ENCODE measurements at places on chromosomes 7 and 10.

DNA sequence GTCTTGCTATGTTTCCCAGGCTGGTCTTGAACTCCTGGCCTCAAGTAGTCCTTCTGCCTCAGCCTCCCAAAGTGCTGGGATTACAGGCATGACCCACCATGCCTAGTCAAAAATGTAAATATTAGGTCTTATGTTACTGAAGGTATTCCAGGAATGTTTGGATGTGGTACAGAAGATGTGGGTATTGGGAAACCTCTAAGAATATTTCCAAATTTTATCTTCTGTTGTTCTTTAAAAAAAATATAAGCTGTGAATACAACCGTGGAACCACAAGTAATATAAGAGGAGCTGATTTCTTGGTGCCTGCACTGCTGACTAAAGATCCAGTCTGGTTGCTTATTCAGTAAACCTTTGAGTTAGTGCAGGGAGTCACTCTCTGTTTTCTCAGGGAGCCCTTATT, 178.3 kb downstream of the AUTS2 start:
- peak; percentile 54 for DNase-seq

DNA sequence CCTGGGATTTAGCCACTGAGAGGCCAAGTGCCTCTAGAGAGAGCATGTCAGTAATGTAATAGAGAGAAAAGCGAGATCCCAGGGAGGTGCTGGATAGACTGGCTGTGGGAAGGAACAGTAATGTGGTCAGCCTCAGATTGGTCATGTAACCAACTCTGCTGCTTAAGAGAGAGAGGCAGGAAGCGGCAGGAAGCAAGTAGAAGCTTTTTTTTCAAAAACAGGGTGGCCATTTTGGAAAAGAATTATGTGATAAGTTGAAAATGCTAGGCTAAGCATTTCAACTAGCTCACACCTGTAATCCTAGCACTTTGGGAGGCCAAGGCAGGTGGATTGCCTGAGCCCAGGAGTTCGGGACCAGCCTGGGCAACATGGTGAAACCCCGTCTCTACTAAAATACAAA, 3.7 kb upstream of the PCOLCE start:
- no peak for DNase-seq

GRCh38 chr7:18499407-18500177, 4.0 kb downstream of the HDAC9 start:
- DNase-seq = no peak

DNA sequence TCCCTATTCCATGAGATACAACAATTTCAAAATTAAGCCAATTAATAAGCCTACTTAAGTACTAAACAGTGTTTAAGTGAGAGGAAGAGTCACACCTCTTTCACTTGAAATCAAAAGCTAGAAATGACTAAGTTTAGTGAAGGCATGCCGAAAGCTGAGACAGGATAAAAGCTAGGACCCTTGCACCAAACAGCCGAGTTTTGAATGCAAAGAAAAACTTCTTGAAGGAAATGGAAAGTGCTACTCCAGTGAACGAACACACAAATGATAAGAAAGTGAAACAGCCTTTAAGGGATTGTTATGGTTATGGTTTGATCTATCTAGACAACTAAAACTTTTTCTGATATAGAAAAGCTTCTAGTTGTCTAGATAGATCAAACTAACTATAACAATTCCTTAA, 135.4 kb upstream of the KMT2E start:
- no peak for DNase-seq

- no peak for DNase-seq
Measured at GRCh38 chr7:19097165-19098055, 20.0 kb downstream of the TWIST1 start.

DNA sequence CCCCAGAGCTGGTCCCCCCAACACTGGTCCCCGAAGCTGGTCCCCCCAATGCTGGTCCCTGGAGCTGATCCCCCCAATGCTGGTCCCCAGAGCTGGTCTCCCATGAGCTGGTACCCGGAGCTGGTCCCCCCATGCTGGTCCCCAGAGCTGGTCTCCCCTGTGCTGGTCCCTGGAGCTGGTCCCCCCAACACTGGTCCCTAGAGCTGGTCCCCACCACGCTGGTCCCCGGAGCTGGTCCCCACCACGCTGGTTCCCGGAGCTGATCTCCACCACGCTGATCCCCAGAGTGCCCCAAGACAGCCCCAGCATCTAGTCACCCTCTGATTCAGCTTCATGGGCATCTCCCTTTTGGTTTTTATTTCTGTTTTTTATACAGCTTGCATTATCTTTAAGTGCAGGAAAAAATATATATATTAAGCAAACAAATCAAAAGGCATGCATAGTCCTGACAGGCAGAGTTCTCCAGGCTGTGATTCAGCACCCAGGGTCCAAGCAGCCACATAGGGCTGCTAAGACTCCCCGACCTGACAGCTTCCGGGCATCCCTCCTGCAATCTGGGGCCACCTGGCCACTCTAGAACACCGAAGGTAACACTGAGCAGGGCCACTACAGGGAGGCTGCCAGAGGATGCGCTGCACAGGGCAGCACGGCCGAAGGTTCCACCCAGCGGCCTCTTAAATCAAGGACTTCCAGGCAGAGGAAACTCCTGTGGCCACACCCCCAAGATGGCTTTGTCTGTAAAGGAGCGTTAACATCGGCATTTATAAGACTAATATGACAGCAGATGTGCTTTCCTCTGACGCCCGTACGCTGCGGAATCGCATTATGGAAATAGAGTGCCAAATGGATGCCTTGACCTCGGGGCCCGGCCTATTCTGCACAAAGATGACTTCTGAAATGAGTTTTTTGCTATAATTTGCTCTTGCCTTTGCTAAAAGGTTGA, 215.0 kb downstream of the PTPRN2 start:
- no peak for DNase-seq

GRCh38 chr7:49229246-49229645, 304.9 kb downstream of the CDC14C start:
- no peak for DNase-seq

- DNase-seq = no peak
Measured at GRCh38 chr10:87915406-87915805, 52.0 kb downstream of the PTEN start.

- DNase-seq = no peak
Measured at GRCh38 chr7:1732072-1732471, 62.0 kb downstream of the ELFN1 start.

DNA sequence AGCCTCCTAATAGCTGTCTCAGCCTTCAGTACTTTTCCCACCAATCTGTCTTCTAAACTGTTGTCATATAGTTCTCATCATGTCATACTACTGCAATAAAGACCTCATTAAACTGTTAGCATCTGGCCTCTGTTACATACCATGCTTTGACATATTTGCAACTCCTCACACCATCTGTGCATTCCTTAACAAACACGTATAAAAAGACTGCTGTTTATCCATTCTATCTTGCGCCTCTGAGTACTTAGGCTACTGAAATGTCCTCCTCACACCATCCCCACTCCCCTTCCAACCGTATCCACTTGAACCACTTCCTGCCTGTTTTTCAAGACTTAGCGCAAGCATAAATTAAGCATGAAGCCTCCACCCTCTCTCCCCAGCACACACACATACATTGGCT, 41.6 kb downstream of the SLC16A9 start:
- DNase-seq = no peak

DNA sequence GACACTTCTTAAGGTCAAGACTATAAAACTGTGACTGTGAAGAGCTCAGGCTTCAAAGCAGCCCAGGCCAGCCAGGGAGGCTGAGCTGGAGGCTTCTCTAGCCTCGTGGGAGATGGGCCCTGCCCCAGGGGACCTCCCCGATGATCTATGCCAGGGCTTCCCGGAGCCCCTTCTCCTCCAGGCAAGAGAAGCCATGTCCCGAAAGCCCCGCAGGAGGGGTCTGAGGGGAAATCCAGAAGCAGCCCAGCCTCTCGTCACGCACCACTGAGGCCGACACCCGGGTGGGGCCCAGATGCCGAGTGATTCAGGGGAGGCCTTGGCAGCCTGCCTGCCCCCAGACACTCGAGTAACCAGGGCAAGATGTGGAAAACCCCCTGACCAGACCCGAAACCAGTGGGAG, 63.7 kb downstream of the PROSER2 start:
- DNase-seq = no peak

GRCh38 chr7:128122576-128123290, 91.5 kb upstream of the LRRC4 start:
- peak; percentile 27 for DNase-seq

DNA sequence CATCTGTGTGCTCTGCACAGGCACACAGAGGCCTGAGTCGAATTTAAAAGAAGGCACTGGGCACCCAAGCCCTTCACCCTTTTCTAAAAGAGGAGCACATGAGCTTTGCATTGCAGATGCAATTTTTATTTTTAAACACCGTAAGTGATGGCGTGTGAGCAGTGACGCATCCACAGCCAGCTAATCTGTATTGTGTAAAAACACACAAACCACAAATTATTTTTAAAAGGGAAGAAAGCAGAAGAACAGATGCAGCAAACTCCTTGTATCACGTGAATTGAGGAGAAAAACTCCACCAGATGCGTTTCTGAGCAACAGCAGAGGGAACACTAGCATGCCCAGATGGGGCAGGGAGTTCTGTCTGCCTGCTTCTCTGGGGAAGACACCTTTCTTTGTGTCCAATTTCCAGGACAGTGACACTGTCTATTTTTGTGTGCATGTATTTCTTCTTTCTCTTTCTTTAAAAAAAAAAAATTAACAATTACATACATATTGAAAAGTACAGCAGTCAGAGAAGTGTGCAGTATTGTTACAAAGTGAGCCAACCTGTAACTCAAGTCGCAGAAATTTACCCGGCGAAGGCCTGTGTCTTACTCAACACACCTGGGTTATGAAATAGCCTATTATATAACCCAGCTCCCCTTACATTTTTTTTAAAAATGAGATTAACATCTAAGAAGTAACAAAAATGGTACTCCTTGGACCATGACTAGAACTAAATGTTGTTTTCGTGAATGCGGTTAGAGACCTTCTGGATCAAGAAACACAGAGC, 39.2 kb downstream of the EEPD1 start:
- peak; percentile 25 for DNase-seq

- no peak for DNase-seq
Measured at GRCh38 chr7:106126170-106126938, 14.2 kb upstream of the SYPL1 start.

DNA sequence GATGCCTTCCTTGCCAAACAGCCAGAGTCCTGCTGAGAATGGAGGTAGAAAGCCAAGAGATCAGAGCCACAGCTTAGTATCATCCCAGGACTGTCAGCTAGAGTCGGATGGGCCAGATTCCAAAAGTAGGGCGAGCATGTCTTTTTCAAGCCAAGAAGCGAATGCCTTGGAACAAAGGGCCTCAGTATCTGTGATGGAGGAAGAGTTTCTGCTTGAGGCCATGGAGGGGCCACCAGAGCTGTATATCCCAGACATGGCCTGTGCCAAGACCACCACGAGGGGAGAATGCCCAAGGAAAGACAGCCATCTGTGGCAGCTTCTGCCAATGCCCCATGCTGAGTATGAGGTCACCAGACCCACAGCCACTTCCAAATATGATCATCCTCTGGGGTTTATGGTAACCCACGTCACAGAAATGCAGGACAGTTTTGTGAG, 44.3 kb upstream of the PPP1R17 start:
- no peak for DNase-seq

GRCh38 chr10:30915146-30915545, 116.5 kb downstream of the ZNF438 start:
- DNase-seq = no peak

DNA sequence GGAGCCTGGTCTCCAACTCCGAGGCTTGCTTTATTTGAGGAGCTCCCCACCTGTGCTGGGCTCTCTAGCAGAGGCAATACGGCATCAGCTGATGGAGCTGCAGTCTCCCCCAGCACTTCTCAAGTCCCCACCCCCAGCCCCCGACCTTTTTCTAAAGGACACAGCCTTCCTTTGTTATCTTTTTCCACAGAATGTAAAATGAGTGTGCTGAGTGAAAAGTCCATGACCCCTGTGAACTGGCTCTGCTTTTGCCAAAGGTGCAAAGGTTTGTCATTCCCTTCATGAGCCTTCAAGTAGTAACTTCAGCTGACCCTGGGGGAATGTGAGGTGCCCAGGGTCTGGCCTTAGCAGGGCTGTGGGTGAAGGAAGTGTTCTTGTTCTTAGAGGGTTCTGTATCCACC, 25.5 kb downstream of the LRRC4 start:
- DNase-seq = no peak

DNA sequence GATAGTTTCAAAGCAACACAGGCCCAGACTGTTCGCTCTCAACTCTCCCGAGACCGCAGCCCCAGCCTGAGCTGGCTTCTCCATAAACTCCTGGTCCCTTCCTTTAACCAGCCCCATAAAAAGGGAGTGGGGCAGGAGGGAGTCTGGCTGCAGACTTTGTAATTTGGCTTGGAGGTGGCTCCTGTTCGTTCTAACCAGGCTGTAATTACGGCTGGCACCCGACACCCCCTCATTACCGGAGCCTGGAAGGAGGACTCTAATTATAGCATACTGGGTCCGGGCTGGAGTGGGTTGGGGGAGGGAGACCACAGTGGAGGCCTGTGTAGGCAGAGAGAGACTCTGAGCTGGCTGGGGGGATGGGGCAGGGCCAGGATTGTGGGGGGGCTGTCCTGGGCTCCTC, 49.7 kb downstream of the UNC5B start:
- DNase-seq = no peak

- no peak for DNase-seq
Measured at GRCh38 chr7:3956949-3957348, 655.9 kb downstream of the SDK1 start.

DNA sequence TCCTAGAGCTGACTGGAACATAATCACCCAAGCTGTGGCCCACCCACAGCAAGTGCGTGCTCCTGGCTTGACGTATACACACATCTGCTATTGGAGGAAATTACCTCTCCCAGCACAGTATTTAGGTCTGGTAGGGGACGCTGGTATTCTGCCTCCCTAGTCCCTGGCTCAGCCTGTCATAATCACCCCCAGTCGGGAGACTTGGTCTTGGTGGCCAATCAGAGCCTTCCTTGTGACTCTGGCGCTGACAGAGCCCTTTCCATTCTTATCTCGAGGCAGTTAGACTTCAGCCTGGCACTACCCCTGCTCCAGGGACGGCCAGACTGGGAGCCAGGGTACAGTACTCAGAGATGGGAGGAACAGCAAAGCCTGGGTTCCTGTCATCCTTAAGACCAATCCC, 14.3 kb upstream of the PRKAG2 start:
- DNase-seq = no peak

- DNase-seq = no peak
Measured at GRCh38 chr7:92785923-92786322, 50.5 kb downstream of the CDK6 start.

- DNase-seq = no peak
Measured at GRCh38 chr7:22571766-22572165, 71.8 kb upstream of the STEAP1B start.

- DNase-seq = no peak
Measured at GRCh38 chr7:135189961-135190360, 19.5 kb upstream of the CYREN start.

Measured in trophoblast cell (in vitro differentiated cells and primary cell).